Epithelial cell of prostate (primary cell): ENCODE measurements at places on chromosomes 7 and 10.

- no peak for DNase-seq
Observed at GRCh38 chr7:36266683-36267082, 113.6 kb downstream of the EEPD1 start.

DNA sequence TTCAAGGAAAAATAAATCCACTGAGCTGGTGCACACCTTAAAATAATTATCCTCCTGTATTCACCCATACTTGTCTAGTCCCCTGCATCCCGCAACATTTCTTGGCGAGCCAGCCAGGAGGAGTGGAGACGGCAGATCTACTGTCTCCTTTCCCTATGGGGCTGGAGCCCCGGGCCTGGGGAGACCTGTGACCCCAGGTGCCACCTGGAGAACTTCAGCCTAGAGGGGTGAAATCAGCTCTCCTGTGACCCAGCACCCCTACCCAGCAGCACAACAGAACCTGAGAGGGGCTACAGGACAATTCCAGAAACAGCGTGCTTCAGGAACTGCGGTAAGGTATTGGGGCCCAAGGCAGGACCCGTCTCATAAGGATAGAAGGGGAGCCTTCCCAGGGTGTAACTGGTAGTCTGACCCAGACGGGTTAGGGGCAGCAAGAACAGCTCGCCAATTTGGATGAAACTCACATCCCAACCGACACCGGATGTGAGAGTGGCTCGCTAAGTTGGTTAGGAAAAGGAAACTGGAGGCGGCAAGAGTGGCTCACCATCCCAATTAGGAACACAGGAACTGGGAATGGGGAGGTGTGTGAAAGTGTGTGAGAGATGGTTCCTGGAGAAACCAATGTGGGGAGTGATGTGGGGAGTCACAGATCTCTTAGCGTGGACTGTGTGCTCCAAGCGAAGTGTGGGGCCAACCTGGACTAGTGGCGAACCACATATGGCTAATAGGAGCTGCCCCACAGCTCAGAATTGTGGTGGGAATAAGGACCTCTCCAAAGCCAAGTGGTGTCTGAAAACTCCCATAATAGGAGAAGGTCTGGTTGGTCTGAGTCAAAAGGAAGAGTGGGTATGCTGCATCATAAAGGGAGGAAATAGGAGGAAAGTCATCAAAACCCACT, 15.1 kb upstream of the DENND2A start:
- DNase-seq, result no peak

DNA sequence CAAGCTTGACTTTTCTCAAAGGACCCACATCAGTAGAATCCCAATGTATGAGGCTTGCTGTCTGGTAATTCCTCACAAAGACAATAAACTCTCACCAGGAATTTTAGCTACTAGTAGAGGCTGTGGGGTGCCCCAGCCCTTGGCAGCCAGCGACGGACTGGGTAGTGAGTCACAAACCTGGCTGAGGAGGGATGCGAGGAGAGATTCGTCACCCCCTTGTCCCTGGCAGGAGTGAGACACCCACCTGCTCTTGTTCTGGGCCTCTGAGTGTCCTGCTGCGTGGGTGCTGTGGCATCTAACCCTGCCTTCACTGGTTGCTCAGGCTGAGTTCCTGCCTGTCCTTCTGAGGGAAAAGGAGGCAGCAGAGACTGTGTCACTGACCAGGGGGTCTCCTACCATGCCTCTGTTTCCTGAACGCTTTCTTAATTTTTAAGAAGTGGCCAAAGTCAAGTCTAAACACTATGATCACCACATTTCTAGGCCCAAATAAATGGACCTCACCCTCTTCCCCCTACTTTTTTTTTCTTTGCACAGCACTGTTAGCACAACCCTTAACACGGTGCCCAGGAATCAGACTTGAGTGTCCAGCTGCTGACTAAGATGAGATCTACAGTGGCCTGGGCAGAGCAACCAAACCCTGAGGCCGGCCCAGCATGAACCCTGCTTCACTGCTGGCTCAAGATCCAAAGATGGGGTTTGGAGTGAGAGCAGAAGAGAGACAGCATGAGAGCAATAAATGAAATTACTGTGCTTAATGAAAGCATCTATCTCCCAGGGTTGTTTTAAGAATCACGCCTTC, 146.4 kb downstream of the ANLN start:
- no peak for DNase-seq

DNA sequence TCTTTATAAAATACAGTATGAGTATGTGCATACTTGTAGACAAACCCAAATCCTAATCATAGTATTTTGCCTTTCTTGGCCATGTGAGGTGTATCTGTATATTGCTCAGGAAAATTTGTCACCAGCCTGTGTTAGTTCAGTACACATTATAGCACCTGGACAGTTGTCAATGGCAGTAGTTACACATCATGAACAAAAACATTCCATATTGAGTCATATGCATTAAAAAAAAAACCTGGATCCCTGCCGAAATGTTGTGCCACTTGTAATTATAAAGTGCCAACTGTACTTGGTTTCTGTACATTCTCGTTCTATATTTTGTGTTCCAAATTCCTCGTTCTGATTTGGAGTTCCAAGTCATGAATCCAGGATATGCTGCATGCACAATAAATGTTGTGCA, 410.4 kb downstream of the INHBA start:
- DNase-seq, result peak; percentile 69

DNA sequence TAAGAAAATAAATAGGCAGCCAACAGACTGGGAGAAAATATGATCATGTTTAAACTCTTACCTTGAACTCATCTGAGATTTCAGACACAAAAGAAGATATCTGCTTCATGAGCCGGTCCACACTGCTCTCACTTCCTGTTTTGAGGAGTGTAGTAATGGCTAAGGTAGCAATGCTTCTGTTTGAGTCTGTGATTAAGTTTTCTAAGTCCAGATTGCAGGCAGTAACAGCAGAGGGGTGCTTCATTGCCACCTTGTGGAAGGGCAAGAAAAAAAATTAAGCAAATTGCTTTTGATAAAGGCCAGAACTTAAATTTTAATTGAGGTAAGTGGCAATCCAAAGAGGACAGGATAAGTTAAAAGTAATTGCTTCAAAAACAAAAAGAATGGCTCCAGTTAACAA, 69.1 kb downstream of the MEST start:
- DNase-seq, result peak; percentile 10

DNA sequence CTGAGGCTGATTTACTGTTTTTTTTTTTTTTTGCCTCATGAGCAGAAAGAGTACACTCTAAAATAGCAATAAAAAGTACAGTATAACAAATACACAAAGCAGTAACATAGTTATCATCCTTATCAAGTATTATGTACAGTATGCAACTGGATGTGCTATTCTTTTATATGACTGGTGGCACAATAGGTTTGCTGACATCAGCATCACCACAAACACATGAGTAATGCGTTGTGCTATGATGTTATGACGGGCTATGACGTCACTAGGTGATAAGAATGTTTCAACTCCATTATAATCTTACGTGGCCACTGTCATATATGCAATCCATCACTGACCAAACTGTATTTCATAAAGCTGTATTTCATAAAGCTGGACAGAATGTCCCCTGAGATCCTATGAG, 189.2 kb upstream of the GLI3 start:
- no peak for DNase-seq

DNA sequence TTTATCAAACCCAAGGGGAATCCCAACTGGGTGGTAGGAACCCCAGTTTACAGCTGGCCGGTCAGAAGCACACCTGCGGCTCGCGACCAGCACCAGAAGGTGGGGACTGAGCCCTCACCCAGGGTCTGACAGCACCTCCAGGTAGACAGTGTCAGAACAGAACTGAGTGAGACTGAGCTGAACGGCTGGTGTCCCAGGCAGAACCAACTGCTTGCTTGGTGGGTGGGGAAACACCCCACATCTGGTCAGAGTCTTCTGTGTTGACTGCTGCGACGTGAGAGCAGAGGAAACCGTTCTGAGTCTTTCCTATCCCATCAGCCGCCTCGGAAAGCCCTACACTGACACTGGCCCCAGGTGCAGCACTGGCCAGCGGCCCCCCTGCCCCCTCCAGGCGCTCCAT, 160.7 kb downstream of the MAD1L1 start:
- DNase-seq, result no peak

DNA sequence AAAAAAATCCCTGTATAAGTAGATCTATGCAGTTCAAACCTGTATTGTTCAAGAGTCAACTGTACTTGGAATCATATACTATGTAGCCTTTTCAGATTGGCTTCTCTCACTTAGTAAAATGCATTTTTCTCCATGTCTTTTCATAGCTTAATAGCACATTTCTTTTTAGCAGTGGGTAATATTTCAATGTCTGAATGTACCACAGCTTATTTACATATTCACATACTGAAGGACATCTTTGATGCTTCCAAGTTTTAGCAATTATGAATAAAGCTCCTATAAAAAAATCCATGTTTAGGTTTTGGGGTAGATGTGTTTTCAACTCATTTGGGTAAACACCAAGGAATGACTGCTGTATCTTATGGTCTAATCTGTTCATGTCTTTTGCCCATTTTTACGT, 155.0 kb downstream of the NRBF2 start:
- DNase-seq, result no peak

- no peak for DNase-seq
Observed at GRCh38 chr10:44897049-44897448, 14.1 kb upstream of the TMEM72 start.

DNA sequence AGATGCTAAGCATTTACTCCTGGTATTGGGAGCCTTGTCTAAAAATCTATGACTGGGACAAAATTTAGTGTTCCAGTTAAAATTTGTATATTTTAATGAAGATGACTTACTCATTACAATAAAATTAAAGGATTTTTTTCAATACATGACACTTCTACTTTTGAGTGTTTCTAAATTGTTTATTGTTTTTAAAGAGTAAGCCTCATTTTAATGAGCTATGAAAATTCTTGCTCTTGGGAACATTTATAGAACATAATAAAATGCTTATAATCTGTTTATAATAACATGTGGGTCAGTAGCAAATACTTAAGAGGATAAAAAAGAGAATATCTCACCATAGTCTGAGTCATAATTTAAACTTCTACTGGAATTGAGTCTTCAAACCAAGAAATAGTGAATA, 149.5 kb downstream of the PLCE1 start:
- DNase-seq, result no peak

DNA sequence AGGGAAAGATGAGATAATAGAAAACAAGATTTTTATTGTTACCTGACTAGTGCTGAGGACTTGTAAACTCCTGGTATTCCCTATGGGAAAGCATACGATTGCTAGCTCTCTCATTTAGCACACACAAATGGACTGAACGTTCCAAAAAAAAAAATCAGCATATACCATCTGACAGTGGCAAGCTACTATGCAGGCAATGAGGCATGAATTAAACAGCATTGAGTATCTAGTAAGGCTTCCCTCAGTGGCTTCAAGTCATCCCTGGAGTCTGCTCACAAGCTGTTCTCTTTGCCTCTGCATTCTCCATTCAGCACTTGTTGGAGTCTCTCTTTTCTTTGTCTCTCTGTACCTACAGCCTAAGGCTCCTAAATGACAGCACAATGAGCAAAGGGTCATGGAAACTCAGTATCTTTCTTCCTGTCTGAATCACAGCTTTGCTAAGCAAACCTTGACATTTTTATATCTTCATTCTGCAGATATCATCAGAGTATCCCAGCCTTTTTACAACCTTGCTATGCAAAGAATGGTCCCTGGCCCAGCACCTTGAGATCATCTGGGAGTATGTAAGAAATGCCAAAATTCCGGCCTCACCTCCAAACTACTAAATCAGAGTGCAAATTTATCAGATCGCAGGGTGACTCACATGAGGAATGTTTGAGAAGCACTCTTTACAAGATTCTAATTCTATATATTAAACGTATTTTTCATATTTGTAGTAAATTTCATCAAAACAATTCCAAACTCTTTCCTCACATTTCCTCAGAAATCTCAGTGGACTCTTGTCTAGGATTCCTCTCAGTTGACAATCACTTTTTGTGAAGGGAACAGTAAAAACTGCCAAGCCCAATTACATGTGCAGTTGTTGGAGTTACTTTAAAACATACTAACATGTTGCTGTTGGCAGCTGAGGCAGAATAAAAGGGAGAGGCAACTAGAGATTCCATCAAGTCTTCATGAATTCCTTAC, 10.8 kb upstream of the LIPA start:
- no peak for DNase-seq

- no peak for DNase-seq
Observed at GRCh38 chr7:139886206-139886605, 57.1 kb downstream of the TBXAS1 start.

DNA sequence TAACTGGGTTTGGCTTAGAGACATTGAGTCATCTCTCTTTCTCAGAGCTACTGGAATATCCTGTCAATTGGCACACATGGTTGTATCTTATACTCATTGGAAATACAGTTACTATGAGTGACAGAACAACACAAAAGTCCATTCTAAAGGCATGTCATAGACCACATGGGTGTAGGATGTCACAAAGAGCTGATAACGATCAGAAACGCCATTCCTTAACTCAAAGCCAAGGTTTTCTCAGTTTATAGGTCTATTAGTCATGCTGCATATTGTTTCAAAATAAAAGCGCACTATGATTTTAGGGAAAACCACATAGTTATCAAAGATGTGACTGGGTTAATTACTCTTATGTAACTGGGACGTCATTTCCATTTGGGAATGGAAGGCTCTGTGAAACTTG, 147.2 kb upstream of the FAM171A1 start:
- peak; percentile 74 for DNase-seq
